ENCODE measurements at places on chromosomes 2 and 18.

GRCh38 chr18:44592639-44593038 is 88.0 kb upstream of the SETBP1 start:
- no peak for DNase-seq

- DNase-seq, result no peak
Observed at GRCh38 chr18:62458868-62459716, 63.7 kb upstream of the ZCCHC2 start.

GRCh38 chr2:192195548-192196418 is 1.1 kb upstream of the TMEFF2 start:
- DNase-seq, result no peak

- no peak for DNase-seq
Observed at GRCh38 chr2:158926478-158926948, 41.9 kb upstream of the TANC1 start.

GRCh38 chr2:55707751-55708150 is 14.1 kb upstream of the PNPT1 start:
- no peak for DNase-seq

DNA sequence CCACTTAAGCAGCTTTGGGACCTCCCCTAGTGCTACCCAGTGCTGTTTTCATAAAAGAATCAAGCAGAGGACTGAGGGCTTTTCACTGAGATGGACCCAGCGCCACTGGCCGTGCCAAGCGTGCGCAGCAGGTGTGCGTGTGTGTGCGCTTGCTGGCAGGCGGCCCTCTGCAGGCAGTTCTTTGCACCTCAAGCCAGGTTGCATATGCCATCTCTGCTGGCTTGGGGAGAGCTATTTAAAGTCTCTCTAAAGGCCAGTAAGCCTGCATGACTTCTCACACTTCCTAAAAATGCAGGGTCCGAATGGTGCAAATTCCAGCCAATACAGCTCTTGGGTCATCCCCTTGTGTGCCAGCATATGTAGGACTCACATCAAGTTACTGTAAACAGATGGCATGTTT is 255.5 kb downstream of the RNF152 start:
- no peak for DNase-seq

DNA sequence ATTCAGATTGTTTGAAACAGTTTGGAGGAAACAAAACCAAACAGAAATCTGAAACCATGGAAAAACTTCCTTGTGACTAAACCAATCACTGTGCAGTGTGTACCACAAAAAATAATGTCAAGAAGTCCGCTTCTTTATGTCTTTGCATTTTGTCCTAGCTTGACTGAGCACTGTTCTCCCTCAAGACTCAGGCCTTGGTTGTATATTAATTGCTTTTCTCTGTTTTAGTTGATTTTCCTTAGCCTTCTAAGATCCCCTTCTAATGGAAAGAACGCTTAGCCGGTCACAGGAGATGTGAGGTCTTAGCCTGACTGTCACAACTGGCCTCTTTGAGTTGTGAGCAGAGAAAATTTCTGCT is 56.6 kb downstream of the LCLAT1 start:
- no peak for DNase-seq

DNA sequence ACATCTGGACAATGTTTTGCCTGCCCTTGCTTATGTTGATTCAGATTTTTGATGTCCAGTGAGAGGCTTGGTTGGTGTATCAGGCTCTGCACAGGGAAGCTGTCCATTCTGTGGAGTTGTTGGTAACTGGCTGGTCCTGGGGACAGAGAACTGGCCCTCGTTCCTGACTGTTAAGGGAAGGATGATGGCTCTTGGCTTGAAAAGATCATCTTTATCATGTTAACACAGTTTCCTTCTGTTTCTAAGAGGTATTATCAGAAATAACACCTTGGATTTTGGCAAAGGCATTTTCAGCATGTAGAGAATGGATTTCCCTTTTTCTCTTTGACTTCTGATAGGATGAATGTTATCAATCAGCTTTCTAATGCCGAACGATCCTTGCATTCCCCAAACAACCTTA is 19.3 kb downstream of the STK25 start:
- no peak for DNase-seq

GRCh38 chr2:145399131-145399530 is 879.2 kb upstream of the ZEB2 start:
- DNase-seq, result no peak

- DNase-seq, result no peak
Observed at GRCh38 chr18:5420906-5421305, 122.9 kb downstream of the EPB41L3 start.

Data from stimulated activated CD4-positive, alpha-beta T cell treated with anti-CD3 and anti-CD28 coated beads, Interleukin-2, amount 100 ng/mL, for 24 hours (primary cell).